SJSA1 (cell line): ENCODE measurements at places on chromosomes 7 and 10. TPM values are rescaled to one million over a fixed set of nuclear protein-coding genes. Genes with fewer than 3 reads are reported as not detected.

- no peak for DNase-seq
Observed at GRCh38 chr10:10053051-10053450, 964.6 kb upstream of the CELF2 start.

DNA sequence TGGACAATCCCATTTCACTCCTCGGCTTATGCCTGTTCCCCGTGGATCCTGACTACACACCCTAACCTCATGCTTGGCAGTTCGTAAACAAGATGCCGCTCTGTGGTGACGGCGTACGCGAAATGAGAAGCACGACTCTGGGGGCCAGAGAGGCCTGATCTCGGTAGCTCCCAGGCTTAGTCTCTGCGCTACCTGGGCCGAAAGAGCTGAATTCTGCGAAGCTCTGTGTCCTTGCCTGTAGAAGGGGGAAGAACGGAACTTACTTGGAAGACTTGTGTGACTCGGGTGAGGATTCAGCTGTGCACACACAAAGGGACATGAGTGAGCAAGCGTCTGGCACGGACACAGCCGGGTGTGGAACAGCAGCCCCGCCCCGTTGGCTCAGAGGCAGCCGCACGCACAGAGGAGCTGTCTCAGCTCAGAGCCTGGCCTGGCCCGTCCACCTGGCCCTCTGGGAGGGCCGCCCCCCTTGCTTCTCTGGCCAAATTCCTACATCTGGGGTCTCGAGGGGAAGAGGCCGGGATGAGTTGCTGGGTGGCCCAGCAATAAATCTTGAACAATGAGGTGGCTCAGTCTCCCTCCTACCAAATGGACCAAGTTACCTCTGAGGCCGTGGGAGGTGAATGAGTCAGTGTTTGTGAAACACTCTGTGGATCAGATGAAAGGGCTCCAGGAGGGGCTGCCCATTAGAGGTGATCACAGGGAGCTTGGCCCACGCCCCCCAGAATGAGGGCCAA lies 83.8 kb downstream of the PDGFA start:
- DNase-seq, result peak; percentile 89

- DNase-seq, result no peak
Observed at GRCh38 chr10:81065474-81065873, 527.8 kb downstream of the SH2D4B start.

- DNase-seq, result peak; percentile 58
Observed at GRCh38 chr7:73606801-73607691, 17.3 kb downstream of the MLXIPL start.

DNA sequence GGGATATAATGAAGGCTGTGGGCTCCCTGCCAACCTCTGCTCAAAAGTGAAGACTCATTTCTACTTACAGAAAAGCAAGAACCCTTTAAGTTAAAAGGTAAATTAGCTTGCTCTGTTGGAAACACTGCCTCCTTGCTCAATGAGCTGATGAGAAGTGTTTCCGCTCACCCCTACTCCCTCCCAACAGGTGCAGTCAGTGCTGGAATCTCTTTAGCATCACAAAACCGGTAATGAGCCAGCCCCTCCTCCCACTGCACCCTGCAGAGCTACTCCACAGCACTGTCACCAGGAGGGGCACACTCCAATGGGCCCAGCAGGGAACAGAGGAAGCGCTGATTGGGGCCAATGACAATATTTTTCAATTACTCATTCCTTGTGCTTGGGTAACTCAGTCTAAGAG lies 262.5 kb downstream of the TCERG1L start:
- DNase-seq, result no peak

The PKD2L1 gene
- not detected in 2 replicates for total RNA-seq

The VOPP1 gene
- total RNA-seq, result 88.2 and 107 TPM in 2 replicates

The ZNF425 gene
- total RNA-seq, result 0.41 and 2.5 TPM in 2 replicates
